Activated CD4-positive, alpha-beta T cell treated with anti-CD3 and anti-CD28 coated beads, Interleukin-2, amount 50 U/mL, for 1 hour (primary cell): ENCODE measurements at places on chromosomes 6 and 20.

DNA sequence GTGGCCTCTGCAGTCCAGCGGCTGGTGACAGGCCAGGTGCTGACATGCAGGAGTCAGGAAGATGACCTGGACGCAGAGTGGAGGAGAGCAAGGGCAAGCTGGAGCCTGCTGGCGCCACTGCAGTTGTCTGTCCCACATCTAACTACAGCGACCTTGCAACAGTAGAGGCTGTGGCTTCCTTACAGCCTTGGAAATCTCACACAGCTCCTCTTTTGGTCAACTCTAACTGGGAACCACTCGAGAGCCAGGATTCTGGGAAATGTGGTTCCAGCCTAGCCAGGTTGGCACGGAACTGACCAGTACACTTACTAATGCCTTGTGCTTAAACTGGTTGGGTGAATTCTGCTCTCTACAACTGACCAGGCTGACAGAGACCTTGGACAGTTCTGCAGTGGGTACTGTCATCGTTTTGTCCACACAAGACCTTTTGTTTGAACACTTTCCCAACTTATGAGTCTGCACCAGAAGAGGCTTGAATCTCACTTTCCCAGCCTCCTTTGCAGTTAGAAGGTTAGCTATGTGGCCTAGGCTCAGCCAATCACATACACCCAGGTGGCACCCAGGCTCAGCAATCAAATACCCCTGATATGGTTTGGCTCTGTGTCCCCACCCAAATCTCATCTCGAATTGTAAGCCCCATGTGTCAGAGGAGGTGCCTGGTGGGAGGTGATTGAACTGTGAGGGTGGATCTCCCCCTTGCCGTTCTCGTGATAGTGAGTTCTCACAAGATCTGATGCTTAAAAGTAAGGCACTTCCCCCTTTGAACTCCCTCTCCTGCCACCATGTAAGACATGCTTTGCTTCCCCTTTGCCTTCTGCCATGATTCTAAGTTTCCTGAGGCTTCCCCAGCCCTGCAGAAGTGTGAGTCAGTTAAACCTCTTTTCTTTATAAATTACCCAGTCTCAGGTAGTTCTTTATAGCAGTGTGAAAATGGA, 153.5 kb downstream of the ZMYND8 start:
- DNase-seq, result no peak

DNA sequence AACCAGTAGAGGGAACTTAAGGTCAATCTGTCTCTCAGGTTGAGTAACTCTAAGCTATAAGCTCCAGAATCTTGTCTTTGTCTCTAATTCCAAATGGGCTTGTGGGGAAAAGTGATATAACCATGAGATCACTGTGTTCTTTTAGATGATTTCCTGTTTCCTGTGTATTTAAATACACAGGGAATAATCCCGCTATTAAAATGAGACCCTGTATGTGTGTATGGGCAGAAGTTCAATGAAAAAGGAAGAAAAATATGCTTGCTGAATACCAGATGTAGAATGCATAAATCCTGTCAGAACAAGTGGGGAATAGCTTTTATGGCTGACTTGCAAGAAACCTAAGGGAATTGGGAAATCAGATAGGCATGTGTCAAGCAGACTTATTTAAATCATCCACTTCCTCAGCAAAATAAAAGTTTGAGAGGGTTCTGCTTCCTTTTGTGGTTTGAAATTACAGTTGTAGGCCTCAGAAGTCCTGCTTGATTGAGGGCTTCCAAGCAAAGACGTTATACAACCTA, 164.7 kb upstream of the PDE7B start:
- no peak for DNase-seq

DNA sequence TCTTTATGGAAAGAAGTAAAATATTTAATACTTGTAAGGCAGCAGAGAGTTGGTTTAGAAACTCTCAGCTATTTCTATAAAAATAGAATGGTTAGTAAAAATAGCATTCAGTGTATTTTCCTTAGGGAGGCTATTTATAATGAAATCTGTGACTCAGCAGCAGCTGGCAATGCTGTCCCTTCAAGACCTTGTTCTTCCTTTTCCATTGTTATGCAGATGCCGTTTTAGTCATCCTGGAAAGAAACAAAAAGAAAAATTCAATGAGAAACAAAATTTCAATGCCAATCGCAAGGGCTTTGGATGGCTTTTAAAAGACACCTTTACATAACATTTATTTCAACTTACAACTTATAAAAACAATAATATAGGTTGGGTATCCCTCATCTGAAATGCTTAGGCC, 17.5 kb downstream of the MPC1 start:
- DNase-seq, result no peak

GRCh38 chr20:44891826-44892225, 6.3 kb downstream of the YWHAB start:
- DNase-seq, result no peak

DNA sequence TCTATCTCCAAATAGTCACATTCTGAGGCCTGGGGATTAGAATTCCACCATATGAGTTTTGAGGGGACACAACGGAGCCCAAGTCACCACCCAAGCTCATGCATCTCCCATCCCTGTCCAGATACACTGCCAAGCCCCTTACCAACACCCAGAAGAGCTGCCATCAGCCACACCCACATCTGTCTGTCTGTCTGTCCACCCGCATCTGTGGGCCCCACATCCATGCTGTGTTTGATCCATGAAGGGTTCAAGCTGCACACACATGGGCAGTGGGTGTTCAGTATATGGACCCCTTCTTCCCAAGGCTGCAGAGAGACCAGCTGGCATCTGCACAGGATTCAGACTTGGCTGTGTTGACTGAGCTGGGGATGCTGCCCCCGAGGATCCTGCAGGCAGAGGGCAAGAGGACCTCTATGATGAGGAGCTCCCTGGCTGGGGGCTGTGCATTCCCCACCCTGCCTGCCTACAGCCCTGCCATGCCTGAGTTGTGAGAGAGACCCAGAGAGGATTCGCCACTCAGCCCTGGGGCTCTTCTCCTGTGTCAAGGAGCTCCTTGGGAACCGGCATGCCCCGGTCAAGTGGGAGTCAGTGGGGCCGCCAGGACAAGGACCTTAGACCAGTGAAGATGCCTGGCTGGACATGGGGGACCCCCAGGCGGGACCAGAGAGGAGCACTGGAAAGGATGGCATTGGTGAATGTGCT, 206.4 kb downstream of the SYNDIG1 start:
- no peak for DNase-seq

DNA sequence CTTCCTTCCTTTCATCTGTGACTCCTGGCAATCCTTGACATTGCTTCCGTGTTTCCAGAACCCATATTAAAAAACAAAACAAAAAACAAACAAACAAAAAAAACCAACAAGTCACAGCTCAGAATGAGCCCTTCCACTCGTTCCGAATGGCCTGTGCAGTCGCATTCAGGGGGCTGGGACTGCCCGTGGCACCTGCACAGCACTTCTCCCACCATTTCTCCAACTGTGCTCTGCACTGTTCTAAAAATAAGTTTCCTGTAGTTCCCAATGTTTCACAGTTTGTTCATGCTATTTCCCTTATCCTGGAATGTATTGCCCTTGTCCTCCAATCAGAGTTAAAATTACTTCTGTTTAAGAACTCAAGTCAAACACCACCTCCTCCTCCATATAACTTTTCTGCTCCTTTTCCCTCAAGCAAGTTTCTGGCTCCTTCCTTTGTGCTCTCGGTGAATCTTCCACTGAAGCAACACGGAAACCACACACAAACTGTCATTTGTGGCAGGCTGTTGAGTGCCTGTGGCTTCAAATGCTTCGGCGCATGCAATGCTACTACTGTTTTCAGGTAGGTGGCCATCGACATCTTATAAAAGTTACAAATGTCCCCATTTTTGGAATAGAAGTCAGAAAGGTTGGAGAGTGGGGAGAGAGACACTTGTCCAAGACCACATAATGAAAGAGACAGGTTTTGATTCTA, 57.7 kb downstream of the PDE10A start:
- DNase-seq, result no peak

DNA sequence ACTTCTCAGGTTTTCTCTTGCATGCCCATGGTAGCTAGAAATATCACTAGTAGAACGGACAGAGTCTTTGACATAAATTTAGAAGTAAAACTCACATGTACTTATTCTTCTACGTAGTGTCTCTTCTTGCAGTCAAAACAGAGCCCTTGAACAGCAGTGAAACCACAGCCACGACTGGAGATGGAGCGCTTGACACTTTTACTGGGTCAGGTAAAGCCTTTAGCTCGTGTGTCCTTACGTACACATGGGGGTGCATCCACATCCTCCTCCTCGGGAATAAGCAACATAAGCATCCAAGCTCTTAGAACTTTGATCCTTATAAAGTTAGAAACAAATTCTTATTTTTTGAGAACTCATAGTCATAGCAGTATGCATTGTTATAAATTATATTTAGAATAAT, 215.3 kb downstream of the EYA4 start:
- DNase-seq, result no peak

DNA sequence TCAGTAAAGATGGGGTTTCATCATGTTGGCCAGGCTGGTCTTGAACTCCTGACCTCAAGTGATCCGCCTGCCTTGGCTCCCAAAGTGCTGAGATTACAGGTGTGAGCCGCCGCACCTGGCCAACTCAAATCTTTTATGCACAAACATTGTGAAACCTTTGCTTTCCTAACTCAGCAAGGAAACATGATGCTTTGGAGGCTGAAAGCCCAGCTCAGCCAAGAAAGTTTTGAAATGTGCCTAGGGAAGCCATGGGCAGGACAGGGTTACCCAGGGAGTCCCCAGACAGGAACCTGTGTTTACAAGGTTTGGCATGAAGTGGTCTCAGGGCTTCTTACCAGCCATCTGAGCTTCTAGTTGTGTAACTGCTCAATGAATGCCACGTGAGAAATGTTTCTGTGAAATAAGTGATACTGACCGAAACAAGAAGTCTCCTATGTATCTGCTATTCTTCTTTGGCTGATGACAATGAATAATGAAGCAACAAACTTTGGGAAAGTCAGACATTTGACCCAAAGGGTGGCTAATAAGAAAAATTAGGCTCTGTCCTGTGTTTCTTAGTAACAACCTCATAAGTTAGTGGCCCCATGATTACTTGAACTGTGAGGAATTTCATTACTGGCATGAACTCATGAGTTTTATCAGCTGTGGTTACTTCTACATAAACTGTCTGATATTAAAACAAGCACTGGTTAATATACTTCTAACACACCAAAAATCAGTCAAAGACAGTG, 163.5 kb downstream of the KIF6 start:
- no peak for DNase-seq

- DNase-seq, result peak; percentile 66
Measured at GRCh38 chr20:54199721-54200176, 8.1 kb upstream of the PFDN4 start.

GRCh38 chr6:39214846-39215639, 14.2 kb downstream of the KCNK5 start:
- DNase-seq, result no peak

GRCh38 chr20:33284284-33284683, 1.3 kb downstream of the BPIFB1 start:
- DNase-seq, result no peak

GRCh38 chr6:104201557-104201956, 658.2 kb downstream of the HACE1 start:
- DNase-seq, result no peak

DNA sequence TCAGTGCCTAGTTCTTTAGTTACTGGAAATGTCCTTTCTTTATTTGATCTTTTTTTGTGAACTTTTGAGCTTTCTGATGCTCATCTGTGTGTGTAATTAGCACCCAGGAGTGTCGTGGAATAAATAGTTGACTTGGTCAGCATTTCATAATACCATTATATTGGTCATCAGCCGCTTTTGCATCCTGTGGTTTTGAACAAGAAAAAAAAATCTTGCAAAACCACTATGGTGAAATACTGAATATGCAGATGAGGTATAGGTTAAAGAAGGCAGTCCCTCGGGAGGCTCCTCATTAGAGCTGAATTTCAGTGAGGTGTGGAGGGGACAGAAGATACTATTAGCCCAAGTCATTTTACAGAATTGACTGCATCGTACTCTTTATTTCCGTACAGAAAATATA, 90.1 kb downstream of the FOXO3 start:
- DNase-seq, result no peak

DNA sequence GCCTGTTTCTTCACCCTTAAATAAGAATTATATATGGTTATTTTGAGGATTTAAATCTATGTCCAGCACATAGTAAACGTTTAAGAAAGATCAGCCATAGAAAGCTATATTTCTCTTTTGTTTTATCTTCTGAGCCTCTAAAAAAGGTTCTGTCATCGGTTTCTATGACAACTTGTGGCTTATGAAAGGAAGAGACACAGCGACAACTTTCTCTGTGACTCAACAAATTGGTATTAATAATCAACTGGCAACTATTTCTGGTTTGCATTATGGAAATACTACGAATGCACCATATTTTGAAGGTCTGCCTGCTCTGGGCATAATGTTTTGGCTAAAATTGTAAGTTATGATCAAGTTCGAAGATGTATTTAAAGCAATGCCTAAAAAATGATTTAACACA, 751.0 kb downstream of the CD109 start:
- no peak for DNase-seq

DNA sequence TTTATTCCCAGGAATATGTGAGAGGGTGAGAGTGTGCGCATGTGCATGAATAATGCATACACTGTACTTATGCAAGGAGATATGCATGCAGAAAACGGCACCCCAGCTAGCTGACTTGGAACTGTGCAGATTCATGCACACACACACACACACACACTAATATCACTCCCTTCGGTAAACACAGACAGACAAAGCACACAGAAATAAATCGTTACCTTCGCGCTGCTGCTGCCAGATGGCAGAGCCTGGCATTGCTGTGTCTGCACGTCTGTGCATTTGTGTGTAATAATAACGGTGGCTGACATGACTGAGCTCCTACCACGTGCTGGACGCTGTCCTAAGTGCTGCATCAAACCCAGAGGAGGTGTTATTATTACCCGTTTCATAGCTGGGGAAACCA, 36.8 kb downstream of the PREX1 start:
- no peak for DNase-seq

DNA sequence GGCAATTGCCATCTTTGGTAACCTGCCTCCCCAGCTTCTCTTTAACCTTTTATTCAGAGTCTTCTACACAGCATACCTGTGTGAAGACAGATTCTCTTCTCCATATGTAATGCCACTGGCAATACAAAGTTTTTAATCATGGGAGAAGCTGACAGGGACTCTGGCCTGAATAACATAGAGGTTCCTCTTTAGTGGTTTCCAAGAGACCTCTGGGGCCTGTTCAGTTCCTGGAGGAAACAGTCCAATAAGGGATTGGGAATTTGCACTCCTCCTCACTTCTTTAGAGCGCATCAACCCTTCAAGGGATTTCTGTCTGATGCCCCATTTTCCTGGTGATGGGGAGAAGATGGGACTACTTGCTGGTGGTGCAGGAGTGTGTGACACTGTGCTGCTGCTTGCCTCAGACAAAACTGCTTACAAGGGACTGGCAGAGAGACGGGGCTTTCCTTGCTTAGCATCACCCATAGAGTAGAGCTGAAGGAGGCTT, 1.4 kb downstream of the RIMS1 start:
- no peak for DNase-seq
